NAMALWA (cell line): ENCODE measurements at places on chromosomes 11 and 22.

DNA sequence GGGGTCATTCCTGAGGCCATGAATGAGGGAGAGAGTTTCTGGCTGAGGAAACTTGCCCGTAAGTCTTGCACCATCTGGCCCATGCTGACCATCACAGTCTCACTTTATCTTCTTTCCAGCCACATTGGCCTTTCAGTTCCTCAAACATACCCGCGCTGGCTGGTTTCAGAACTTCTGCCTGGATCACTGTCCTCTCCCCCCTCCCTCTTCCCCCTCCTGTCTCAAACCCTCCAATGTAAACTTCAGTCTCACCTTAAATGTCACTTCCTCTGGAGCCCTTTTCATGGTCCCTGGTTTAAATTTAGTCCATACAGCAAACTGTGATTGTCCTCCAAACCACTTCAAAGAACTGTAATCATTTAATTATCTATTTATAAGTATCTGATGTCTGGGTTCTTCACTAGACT, 3.7 kb upstream of the TMEM109 start:
- DNase-seq, result peak; percentile 61

DNA sequence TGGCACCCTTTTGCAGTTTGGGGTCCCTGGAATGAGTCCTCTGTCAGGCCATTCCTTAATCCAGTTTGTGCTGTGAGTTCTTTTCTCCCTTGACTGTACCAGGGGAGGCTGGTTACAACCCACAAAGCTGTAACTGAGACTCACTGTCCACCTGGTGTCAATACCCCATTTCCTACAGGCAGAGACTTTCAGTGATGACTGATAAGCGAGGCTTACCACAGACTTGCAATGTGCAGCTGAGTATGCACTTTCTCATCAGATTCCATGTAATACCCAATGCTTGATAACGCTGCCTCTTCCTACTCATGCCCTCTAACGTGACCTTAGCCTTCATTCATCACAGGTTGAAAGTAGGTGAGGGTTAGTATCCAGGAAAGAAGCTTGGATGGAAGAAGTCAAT, 120.1 kb downstream of the INSC start:
- DNase-seq, result no peak

- DNase-seq, result no peak
Measured at GRCh38 chr11:87465716-87466115, 428.0 kb downstream of the TMEM135 start.

GRCh38 chr11:6062691-6063358, 32.3 kb upstream of the OR56A1 start:
- peak; percentile 8 for DNase-seq

GRCh38 chr22:28075358-28075981, 156.4 kb upstream of the PITPNB start:
- DNase-seq, result no peak

DNA sequence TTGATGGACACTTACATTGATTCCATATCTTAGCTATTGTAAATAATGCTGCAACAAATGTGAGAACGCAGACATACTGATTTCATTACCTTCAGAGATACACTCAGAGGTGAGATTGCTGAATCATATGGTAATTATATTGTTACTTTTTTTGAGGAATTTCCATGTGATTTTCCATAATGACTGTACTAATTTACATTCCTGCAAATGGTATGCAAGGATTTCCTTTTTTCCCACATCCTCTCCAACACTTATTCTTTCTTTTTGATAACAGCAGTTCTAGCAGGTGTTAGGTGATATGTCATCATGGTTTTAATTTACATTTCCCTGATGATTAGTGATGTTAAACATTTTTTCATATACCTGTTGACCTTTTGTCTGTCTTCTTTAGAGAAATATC, 207.7 kb downstream of the C11orf87 start:
- no peak for DNase-seq

DNA sequence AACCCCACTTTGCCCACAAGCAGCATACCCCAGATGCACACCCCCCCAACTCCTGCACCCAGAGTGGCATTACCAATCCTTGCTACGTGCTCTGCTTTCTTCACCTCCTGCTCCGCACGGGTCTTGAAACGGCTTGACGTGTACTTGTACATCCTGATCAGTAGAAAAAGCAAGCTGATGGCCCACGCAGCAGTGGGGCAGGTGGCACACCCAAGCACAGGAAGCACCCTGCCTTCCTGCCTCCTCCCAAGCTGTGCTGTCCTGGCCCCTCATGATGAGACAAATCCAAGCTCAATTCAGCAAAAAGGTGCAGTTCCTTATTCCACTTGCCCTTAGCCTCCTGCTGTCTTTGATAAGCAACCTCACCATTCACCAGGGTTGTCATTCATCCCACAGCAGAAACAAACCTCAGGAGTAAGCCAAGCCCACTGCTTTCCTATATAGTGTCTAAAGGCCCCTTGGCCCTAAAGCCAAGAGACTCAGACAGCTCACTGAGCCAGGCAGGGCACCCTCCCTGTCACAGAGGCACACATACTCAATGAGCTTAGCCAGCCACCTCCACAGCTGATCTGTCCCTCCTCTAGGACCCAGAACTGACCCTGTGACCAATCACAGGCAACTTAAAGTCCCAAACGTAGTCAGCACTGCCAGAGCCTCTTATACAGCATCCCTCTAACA, 27.8 kb downstream of the MORC2 start:
- no peak for DNase-seq

DNA sequence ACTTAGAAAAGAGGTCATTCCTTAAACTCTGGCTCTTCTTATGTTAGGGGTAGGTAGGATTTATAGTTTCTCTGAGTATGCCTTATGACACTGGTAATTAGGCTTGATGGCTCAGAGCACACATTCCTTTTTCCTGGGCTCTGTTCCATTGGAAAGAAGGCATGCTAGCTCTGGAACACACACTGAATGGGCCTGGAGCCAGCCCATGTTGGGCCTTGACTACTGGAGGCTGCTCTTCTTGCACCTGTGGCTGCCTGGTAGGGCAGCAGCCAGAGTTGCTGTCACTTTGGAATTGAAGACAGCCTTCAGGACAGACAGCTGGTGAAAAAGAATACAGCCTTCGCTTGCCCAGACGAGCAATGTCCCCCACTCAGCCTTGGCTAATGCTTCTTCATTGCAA, 18.2 kb downstream of the MCAM start:
- DNase-seq, result no peak

DNA sequence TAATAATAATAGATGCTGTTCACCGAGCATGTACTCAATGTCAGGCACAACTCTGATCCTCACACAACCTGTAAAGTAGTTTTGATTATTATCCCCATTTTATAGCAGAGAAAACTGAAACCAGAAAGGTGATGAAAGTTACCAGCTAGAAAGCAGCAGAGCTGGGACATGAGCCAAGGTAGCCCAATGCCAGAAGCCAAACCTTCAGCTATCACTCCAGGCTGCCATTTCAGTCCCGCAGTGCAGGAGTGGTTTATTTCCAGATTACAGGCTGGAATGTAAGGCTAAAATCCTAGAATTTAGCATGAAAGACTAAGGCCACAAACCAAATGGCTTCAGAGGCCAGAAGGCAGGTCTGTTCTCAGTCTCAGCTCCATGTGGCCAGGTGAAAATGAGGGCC, 108.8 kb downstream of the TENM4 start:
- DNase-seq, result no peak

- DNase-seq, result no peak
Measured at GRCh38 chr11:6841694-6842093, 3.8 kb upstream of the OR10A5 start.

DNA sequence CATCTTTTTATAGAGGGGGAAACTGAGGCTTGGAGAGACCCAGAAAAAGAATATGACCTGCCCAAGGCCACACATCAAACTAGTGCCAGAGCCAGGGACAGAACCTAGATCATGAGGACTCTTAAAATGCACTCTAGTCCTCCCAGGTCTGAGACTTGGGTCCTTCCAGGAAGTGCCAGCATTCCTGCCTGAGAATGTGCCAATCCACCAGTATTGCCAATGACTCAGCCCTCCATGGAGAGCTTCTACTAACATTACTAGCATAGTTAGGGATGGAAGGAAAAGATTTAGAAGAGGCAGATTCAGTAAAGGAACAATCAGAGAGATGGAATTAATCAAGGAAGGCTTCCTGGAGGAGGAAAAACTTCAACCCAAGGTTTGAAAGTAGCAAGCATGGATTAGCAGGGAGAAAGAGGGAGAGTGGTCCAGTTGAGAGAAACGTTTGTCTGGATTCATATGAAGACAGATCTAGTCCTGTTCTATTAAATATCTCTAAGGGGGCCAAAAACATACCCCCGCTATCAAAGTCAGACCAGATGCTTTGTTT, 20.1 kb upstream of the SMIM35 start:
- no peak for DNase-seq

- DNase-seq, result no peak
Measured at GRCh38 chr22:43188829-43189545, 2.1 kb upstream of the TTLL12 start.

GRCh38 chr11:8426076-8426475, 162.4 kb upstream of the LMO1 start:
- no peak for DNase-seq

- no peak for DNase-seq
Measured at GRCh38 chr11:3160252-3161031, 4.7 kb downstream of the OSBPL5 start.

DNA sequence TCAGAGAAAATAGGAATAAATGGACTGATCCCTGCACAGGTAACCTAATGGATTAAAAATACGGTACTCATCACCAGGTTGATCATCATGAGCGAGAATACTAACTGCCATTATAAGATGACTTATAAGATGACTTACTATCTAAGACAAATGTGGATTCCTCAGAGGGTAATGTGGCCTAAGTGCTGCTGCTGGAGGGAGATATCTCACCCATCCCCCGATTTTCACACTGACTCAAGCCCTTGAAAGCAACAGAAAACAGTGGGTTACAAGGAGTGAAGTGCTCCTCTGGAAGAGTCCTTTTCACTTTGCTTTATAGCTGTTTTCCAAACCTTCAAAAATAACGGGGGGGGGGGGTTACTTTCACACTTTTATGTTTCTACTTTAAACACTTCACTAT, 920 bp downstream of the TMEM218 start:
- DNase-seq, result peak; percentile 19

DNA sequence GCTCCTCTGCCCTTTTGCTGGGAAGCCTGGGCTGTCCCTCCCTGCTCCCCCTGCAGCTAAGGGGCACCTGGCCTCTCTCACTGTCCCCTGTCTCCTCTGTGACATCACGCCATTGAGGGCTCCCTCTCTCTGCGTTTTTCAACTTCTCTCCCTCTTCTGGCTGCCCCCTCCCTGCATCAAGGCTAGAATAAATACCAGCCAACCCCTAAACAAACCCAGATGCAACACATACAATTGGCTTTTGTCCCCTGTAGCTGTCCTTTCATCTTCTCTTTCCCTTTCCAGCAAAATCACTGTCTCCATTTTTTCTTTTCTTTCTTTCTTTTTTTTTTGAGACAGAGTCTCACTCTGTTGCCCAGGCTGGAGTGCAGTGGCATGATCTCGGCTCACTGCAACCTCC, 3.3 kb upstream of the MIEF1 start:
- DNase-seq, result no peak

DNA sequence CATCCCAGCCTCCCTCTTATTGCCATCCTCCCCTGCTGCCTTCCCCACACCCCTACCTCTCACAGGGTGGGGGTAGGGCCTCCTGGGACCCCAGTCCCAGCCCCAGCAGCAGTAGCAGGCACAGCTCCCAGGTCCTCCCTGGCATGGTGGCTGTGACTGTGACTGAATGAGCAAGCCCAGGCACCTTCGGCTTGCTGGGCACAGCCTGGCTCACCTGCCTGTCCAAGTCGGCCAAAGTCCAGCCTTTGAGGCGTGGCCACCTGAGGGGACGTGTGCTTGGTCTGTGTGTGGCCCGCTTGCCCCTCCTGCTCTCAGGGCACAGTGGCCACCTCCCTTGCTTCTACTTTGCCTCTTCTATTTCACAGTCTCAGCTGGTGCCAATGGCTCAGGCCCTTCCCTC, at the start of gene TREH:
Gene TREH, minus strand, starts transcription at position 168 of the 400 bp plus-strand sequence. Its CDS starts 23 bp downstream, at position 145.
- no peak for DNase-seq

DNA sequence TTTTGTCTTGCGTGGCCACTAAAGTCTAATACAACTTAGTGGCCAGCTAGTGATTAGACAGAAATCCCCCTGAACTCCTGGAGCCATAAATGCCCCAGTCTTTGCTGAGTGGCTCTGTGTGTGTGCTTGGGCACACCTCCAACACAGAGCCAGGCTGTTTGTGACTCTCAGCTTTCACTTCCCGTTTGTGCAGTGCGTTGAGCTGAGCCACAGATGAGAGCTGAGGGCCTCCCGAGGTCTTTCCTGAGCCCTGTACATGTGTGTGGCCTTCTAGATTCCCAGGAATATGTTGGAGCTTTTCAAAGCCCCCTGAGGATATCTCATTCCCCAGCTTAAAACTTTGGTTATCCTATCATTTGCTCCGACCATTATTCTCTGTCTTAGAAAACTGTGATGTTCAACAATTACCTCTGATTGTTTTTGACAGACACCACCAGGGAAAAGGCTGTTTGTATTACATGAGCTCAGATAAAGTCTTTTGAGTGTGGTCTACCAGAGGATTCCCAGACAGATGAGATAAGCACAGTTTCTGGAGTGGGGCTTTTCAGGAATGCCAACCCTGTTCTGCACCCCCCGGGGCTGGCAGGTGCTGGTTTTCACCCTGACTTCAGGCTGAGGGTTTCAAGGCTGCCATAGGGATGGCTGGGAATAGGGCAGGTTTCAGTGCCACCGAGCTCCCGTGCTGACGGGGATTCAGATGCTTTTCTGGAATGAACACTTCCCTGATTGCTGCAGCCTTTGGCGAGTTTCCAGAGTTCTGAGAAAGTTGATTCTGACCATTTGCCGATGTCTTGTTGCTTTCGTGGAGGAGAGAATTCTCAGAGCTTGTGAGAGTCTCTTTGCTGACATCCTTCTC, 23.8 kb downstream of the IGHMBP2 start:
- DNase-seq, result peak; percentile 71

DNA sequence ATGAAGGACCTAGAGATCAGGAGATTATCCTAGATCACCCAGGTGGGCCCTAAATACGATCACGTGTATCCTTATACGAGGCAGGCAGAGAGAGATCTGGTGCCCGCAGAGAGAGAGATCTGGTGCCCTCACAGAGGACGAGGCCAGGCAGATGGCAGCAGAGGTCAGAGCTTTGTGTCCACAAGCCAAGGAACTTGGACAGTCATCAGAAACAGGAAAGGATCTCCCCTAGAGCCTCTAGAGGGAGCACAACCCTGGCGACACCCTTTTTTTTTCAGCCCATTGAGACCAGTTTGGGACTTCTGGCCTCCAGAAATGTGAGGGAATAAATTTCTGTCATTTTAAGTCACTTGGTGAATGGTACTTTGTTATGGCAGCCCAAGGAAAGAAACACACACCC, 25.5 kb upstream of the TIMP3 start:
- no peak for DNase-seq

- peak; percentile 37 for DNase-seq
Measured at GRCh38 chr22:49925525-49926128, 7.2 kb downstream of the CRELD2 start.

- DNase-seq, result no peak
Measured at GRCh38 chr11:75236062-75236461, 4.5 kb upstream of the TPBGL start.
